Activated naive CD4-positive, alpha-beta T cell treated with anti-CD3 and anti-CD28 coated beads, Interleukin-2, amount 50 U/mL, for 72 hours (primary cell): ENCODE measurements at places on chromosomes 16 and 17.

GRCh38 chr16:49488336-49488735 lies 114.7 kb downstream of the C16orf78 start:
- DNase-seq: no peak

DNA sequence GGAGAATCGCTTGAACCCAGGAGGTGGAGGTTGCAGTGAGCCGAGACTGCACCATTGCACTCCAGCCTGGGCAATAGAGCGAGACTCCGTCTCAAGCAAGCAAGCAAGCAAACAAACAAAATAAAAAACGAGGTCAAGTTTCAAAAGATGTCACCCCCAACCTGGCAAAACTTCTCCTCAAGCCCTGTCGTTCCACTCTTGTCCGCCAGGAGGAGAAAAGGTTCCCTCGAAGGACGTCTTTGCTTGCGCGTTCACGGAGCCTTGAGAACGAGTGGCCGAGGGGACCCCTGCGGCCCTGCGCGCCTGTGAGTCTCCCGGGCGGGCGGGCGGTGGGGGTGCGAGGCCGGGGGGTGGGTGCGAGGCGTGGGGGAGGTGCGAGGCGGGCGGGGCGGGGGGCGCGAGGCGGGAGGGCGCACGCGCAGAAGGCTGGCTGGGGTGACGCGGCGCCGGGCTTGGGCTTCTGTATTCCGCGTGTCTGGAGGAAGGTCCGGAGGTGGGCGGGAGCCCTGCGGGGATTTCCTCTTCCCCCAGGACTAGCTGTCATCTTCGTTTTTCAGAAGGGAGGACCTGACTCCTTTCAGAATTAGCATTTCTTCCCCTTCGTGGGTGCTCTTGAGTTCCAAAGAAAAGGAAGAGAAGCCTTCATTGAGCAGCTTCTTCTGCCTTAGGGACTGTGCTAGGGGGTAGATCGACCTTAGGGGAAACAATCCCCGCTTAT lies 3.7 kb downstream of the SLC52A1 start:
- peak; percentile 87 for DNase-seq

DNA sequence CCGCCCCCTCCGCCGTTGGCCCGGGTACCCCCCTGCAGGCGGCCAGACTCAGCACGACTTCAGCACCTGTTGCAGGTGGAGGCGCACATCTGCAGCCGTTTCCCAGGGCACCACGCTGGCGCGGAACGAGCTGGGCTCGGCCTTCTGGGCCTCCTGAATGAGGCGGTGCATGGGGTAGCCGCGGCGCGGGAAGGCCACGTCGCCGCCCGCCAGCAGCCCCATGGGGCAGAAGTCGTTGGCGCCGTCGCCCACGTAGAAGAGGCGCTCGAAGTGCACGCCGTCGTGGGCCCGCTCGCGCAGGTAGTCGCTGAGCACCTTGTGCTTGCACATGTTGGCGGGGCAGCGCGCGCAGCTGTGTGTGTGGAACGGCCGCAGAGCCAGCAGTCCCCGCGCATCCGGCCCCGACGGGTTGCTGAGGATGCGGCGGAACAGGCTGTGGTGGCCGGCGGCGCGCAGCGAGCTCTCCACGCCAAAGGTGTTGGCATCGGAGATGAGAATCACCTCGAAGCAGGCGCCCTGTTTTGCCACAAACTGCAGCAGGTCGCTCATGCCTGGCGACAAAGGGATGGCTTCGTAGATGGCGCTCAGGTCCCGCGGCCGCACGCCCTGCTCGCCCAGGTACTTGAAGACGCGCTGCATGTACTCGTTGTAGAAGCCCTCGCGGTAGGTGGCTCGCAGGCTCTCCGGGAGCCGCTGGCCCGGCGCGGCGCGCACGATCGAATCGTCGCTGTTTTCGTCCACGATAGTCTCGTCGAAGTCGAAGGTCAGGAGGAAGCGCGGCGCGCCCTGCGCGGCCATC lies 6.2 kb downstream of the PHOSPHO1 start:
- peak; percentile 61 for DNase-seq

DNA sequence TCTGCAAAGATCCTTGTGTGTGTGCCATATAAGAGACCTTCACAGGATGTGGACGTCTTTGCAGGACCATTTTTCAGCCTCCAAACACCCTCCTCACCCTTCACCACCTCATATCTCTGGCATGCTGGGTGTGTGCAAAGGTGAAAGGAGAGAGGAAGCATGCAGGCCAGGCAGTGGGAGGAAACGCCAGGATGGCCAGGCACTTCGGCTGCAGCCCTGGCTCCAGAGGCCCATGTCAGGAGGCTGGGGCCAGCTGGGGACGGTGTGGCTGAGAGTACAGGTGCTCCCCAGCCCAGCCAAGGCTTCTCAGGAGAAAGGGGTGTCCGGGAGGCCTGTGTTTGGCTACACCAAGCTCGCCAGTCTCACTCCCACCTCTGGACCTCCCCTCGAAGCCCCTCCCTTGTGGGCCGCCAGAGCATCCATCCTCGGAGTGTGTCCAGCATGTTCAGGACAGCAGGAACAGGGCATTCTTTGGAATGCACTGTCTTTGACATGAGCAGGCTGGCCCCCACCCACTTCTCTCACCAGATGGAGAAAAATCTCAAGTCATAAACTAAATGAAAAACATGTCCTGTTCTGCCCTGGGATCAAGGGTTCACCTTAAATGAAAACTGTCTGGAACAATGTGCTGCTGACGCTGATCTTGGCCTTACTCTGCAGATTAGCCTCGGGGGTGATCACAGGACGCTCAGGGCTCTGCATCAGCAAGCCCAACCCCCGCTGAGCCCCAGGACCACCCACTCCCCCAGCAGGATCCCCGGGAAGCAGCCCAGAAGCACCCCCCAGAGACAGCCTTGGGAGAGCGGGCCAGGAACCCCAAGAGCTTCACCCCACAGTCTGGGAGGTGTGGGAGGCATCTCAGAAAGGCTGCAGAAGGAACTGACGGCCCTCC lies 15.9 kb downstream of the PEMT start:
- no peak for DNase-seq

DNA sequence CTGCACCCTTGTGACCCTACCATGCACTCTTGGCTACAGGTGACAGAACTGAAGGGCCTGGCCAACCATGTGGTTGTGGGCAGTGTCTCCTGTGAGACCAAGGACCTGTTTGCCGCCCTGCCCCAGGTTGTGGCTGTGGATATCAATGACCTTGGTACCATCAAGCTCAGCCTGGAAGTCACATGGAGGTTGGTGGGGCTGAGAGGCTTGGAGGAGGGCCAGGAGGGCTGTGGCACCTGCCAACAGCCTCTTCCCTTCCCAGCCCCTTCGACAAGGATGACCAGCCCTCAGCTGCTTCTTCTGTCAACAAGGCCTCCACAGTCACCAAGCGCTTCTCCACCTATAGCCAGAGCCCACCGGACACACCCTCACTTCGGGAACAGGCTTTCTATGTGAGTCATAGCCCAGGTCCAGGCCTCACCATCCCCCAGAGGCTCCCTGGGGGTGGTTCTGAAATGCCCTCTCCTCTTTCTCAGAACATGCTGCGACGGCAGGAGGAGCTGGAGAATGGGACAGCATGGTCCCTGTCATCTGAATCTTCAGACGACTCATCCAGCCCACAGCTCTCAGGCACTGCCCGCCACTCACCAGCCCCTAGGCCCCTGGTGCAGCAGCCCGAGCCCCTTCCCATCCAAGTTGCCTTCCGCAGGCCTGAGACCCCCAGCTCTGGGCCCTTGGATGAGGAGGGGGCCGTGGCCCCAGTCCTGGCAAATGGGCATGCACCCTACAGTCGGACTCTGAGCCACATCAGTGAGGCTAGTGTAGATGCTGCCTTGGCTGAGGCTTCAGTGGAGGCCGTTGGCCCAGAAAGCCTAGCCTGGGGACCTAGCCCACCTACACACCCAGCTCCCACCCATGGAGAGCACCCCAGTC lies 13.0 kb downstream of the RIPOR1 start:
- DNase-seq: no peak

GRCh38 chr17:50346313-50347116 lies 589 bp downstream of the XYLT2 start:
- DNase-seq: peak; percentile 72

- no peak for DNase-seq
Measured at GRCh38 chr16:12704492-12705111, 99.1 kb downstream of the CPPED1 start.

- no peak for DNase-seq
Measured at GRCh38 chr17:57502811-57503241, 242.3 kb downstream of the CCDC182 start.

GRCh38 chr17:7748076-7748775 lies 30.7 kb downstream of the DNAH2 start:
- DNase-seq: no peak
